Left ventricle myocardium superior (tissue), 1 donor: ENCODE measurements at places on chromosomes 11 and 22.

DNA sequence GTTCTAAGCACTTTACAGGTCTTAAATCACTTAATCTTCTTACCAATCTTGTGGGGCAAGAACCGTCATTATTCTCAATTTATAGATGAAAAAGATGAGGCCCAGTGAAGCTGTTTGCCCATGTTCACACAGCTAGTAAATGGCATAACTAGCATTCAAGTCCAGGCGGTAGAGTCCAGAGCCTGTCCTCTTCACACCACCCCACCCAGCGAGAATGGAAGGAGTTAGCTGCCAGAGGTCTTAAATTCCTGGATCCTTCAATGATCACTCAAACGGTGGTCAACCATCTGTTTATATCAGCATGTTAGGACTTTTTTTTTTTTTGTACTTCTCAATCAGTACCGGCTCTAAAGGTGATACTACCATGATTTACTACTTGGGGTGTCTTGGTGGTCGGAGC, 43.3 kb downstream of the PARVA start:
- no peak for DNase-seq

- DNase-seq = no peak
These were observed 1282.9 kb downstream of the TBC1D22A start for GRCh38 chr22:48045369-48045768.

DNA sequence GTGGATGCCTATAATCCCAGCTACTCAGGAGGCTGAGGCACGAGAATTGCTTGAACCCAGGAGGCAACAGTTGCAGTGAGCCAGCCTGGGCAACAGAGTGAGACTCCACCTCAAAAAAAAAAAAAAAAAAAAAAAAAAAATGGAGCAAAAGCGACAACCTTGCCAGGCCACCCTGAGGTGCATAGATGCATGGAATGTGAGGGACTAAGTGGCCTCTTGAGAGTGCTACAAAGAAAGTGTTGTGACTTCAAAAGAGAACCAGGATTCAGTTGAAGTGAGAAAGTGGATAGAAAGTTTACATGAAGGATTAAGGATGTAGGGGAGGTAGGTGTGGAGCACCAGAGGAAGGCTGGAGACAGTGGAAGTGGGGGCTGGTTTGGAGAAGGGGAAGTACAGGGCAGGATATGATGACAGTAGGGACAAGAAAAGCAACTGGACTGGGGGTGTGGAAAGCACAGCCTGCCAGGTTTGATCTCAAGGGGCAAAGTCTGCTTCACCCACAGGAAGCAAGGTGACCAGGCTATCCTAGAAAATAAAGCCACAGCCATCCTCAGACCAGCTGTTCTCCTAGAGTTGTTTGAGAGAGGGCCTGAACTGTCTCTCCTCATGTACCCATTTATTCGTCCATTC, 36.0 kb upstream of the OLFML1 start:
- DNase-seq = no peak

DNA sequence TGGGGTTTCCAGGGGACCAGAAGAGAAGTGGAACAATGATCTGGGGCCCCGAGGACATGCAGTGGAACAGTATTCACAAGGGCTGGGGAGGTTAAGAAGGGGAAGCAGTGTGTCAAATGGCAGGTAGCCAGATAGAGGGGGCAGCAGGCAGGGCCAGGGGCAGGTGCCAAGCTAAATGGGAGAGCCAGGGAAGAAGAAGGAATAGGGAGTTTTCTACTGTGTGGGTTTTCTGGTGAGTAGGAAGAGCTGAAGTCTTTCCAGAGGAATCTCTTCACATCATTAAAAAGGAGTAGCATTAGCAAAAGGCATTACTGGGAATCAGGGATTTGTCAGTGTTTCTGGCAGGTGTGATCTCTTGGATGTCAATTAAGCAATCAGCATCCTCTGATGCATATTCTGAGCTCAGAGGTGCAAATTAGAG, 55.8 kb downstream of the IRAG1 start:
- no peak for DNase-seq

DNA sequence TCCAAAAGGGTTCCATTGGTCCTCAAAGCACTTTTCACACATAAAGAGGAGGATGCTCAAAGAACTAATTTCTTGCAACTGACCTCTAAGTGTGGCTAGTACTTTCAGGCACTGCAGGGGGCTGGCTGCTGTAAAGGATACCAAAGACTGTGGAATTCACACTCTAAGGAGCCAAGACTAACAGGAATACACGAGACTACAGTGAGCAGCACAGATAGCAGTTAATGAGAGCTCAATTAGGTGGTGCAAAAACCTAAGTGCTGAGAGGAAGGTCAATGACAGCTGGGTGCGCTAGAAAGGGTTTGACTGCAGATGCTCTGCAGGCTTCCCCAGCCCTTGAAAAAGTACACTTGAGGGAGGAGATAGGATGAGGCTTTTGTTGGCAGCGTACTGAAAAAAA, 124.3 kb upstream of the NTM start:
- DNase-seq = no peak

- DNase-seq = peak; percentile 86
These were observed 134.3 kb upstream of the C11orf58 start for GRCh38 chr11:16603890-16604793.

- DNase-seq = no peak
These were observed 5.4 kb upstream of the C11orf87 start for GRCh38 chr11:109416601-109417000.

DNA sequence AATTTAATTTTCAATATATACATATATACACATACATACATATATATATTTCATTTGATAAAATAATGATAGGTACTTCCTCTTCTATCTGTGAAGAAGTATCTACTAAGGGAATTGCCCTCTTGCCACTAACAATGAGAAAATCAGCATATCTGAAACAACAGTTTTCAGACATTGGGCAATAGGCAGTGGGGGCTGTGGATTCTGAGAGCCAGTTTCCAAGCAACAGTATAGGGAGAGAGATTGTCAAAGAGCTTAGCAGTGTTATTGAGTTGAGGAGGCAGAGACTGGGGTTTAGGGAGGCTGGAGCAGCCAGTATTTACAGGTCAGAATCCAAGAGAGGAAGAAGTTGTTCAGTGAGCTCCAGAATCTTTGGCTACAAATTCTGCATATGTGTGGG, 119.3 kb downstream of the ARFGAP2 start:
- no peak for DNase-seq

GRCh38 chr11:15897211-15897960, 459.0 kb downstream of the SOX6 start:
- DNase-seq = peak; percentile 35

DNA sequence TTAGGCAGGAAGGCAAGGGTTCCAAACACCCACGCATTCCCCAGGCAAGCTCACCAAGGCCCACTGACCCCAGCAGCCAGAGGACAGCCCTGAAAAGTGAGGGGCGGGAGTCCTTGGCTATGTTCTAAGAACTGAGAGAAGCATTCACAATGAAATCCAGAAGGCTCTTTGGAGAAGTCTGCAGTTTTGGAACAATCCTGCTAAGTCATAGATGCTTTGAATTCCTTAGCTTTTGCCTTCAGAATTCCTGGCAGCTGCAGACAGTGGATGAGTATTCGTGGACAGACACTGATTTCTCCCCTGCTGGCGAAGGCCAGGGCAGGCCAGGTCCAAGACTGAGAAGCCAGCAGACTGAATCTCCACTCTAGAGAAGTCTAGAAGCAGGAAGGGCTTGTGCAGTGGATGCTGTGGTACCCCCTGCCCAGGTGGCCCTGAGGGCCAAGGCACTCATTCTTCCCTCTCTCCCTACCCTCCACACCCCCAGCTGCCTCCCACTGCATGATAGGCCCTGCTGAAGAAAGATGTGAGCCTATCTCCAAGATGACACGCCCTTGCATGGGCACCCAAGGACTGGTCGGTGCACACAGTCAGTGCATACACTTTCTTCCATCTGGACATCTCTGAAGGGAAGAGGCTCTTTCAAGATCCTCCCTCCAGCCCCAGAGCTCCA, 133.2 kb upstream of the TEAD1 start:
- DNase-seq = no peak

DNA sequence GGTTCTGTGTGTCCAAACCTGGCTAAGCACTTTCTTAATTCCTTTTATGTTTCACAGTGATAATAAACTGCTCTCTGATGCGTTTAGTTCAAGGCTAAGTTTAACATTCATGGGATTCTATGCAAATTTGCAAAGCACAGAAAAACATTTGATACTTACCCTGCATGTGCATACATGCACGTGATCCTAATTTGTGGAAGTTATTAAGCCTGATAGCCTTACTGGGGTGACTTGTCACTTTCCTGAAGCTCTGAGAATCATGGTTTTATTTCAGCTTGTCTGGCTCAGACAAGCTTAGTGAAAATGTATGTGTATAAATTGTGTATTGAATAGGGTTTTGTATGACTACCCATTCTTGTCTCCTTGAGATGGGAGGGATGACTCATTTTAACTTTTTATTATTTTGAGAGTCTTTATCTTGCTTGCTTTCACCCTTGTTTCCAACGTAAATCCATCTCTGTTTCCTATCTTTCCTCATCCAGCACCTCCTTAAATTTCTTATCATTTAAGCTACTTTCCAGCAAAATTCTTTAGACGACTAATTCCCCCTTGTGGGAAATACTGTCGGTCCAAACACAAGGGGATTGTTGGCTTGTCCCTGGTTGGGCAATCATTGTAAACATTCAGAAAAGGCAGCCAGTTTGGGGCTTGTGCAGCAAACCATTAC, 167.1 kb downstream of the C11orf91 start:
- no peak for DNase-seq

- DNase-seq = no peak
These were observed 27.0 kb upstream of the SLC25A18 start for GRCh38 chr22:17536269-17536668.

GRCh38 chr11:129530154-129530895, 154.7 kb downstream of the BARX2 start:
- no peak for DNase-seq

DNA sequence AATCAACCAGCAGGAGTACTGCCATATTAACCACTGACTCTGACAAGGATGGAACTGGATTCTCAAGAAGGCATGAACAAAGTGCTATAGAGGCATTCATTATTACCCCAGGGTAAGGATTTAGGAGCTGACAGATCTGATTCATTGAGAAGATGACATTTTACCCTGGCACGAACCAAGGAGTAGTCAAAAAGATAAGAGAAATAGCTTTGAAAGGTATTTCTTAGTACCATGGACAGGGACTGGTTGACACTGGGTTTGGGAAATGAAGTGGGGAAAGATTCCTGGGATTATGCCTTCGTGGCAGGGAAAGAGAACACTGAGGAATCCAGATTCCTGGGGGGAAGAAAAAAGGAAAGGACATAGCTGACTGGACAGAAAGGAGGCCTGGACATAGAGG, 5.1 kb upstream of the SAAL1 start:
- DNase-seq = no peak
